Glutamatergic neuron (in vitro differentiated cells): ENCODE measurements at places on chromosomes 2 and 18. TPM values are rescaled to one million over a fixed set of nuclear protein-coding genes. Genes with fewer than 3 reads are reported as not detected.

GPR155 gene
- 51.1 TPM for total RNA-seq

DNA sequence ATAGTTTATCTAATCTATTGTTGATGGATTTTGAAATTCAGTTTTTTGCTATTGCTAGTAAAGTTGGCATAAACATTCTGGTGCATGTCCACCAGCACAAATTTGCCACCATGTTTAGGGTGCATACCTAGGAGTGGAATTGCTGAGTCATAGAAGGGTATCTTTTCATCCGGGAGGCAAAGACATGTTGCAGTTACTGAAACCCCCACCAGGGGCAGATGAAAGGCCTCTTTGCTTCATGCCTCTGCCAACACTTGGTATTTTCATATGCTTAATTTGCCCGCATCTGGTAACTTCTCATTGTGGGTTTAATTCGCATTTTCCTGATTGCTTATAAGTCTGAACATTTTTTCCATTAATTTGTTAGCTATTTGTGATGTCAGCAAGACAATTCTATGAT lies 8.2 kb downstream of the DCC start:
- DNase-seq = peak; percentile 40

ABCG8 gene
- not detected for total RNA-seq

IL1F10 gene
- total RNA-seq = not detected

- no peak for DNase-seq
Observed at GRCh38 chr2:64839844-64840243, 149.4 kb upstream of the SLC1A4 start.

DNA sequence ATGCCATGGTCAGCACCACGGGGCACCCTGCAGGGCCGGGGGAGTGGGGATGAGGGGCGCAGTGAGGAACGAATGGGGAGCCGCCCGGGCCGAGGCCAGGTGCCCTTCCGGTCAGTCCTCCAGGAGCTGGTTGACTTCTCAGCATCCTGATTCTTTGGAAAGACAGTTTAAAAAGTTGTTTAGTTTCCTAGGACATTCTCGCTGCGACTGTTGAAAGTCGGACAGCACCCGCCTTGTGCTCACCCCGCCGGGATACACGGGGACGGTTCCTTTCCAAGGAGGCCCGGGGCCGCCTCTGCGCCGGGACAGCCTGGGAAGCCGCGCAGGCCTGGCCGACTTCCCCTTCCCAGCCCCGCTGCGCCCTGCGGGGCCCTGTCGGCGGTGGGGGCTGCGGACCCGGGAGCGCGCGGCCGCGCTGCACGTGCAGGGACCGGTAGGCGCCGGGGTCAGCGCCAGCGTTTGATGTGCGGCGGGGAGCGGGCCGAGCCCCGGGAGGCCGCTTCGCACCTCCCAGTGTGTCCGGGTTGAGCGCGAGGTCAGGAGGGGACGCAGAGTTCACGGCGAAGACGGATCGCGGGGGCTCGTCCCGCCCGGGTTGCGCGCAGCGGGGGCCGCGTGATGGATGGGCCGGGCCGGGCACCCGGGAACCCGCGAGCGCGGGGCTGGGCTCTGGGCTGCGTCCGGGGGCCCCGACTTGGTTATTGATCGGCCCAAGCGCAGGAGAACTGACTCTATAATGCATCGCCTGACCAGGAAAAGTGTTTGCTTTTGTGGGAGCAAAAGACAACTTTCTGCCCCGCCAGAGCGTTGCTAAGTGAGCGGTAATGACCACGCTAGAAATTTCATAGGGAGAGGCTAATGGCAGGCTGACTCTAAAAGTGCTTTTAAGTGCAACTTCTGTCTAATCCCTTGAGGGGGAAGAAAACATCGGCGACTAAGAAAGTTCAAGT lies 28.0 kb upstream of the SMIM21 start:
- DNase-seq = peak; percentile 36

- DNase-seq = no peak
Observed at GRCh38 chr18:35387152-35387571, 10.0 kb upstream of the ZNF396 start.

DNA sequence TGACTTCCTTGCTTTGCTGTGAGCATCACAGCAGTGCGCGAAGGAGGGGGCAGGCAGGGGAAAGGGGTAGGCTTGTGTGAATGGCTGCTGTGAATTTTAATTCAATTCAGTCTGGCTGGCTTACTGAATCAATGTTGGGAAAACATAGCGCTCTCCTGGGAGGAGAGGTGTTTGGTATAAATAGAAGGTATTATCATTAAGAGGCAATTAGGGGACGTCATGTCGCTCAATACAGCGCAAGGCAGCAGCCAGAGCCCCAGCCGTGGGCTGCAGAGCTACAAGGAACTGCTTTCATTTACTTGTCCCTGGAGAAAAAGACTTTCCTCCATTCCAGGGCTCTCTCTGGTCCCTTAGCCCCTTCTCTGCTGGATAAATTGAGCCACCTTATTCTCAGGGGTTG lies 181.4 kb upstream of the MSH6 start:
- peak; percentile 51 for DNase-seq

DNA sequence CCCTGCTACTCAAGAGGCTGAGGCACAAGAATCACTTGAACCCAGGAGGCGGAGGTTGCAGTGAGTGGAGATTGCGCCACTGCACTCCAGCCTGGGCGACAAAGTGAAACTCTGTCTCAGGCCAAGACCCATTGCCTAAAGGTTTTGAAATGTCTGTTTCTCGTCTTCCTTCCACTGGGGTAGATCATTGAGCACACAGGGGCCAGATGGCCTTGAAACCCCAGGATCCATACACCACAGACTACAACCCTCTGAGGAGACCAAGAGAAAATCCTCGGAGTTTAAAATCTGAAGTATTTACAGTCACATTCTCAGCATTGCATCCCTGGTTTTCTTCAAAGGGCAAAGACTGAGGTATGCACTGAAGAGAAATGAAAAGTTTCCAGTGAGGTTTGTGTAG lies 7.1 kb upstream of the EPAS1 start:
- DNase-seq = no peak

DNA sequence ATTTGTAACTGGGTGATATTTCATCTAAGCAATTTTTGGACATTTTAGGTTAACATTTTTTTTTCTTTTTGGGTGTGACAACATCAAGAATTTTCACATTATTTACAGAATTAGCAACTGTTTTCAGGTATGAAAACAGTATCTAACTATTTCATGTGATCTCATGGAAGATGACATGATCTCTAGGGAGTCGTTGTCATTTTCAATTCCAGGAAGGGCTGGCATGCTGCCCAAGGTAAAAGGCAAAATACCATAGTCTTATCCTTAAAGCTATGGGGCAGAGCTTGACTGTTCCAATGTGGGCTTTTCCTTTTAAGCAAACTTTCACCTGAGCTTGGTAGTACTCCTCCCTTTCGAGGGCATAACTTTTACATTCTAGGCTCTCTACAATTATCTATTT lies 443.7 kb downstream of the DSEL start:
- no peak for DNase-seq

MDH1B gene
- 0.98 TPM for total RNA-seq

REL gene
- total RNA-seq = 2.1 TPM

- no peak for DNase-seq
Observed at GRCh38 chr2:68089961-68090360, 27.2 kb upstream of the C1D start.

DNA sequence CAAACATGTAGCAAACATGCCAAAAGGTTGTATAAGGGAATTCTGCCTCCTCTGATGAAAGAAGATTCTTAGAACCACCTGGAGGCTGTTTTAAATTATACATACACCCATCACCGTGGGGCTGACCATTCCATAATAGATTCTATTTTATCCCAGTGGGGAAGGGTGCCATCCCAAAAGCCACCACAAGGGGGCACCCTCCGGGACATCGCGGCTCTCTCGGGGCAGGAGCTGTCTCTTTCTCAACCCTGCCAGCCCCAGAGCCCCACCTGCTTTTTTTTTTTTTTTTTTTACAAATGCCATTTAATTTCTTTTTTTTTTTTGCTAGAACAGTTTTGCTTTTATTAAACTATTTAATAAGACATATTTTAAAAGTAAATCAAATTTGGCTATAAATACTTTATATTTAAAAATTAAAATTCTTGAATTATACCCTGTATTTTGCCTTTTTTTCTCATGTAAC lies 8.6 kb upstream of the MTCL1 start:
- DNase-seq = peak; percentile 87

REG3A gene
- not detected for total RNA-seq

GRCh38 chr2:241801611-241802420 lies 7.2 kb upstream of the NEU4 start:
- DNase-seq = peak; percentile 29

PDE1A gene
- total RNA-seq = 4.2 TPM

DNA sequence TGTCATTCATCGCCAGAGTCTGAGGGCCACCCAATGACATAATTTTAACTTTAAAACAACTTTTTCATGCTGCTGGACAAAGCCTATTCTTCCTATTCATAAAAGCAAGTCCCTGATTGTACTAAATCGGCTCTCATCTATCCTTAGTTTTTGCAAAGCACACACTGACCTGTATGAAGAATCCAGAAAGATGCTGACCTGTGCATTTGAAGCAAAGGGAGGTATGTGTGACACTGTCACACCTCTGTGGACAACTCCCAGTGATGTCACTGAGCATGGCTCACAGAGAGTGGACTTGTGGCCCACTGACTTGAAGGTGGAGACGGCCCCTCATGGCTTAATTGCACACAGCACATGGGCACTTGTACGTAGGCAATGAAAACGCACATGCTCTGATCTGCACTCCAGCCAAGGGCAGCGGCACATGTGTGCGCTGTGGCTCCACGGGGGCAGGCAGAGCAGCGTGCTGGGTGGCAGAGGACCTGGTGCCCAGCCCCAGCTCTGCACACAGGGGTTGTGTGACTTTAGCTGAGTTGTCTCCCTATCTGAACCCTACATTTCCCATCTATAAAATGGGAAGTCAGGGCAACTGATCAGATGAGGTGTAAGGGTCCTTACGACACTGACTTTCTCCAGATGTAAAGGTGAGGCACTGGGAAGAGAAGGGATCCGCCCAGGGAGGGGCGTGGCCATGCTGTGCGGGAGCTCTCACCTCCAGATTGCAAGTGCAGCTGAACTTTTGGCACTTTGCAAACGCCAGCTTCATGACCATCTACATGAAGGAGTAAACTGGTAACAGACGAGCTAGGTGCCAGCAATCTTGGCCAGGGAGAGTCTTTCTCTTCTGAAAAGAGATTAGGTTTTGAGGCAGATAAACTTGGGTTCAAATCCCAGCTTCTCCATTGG lies 14.3 kb upstream of the ODC1 start:
- no peak for DNase-seq

RALB gene
- 16.4 TPM for total RNA-seq

- DNase-seq = no peak
Observed at GRCh38 chr2:82857967-82858366, 1601.1 kb downstream of the SUCLG1 start.

SLC9A4 gene
- total RNA-seq = 0.12 TPM

LHCGR gene
- not detected for total RNA-seq

DNA sequence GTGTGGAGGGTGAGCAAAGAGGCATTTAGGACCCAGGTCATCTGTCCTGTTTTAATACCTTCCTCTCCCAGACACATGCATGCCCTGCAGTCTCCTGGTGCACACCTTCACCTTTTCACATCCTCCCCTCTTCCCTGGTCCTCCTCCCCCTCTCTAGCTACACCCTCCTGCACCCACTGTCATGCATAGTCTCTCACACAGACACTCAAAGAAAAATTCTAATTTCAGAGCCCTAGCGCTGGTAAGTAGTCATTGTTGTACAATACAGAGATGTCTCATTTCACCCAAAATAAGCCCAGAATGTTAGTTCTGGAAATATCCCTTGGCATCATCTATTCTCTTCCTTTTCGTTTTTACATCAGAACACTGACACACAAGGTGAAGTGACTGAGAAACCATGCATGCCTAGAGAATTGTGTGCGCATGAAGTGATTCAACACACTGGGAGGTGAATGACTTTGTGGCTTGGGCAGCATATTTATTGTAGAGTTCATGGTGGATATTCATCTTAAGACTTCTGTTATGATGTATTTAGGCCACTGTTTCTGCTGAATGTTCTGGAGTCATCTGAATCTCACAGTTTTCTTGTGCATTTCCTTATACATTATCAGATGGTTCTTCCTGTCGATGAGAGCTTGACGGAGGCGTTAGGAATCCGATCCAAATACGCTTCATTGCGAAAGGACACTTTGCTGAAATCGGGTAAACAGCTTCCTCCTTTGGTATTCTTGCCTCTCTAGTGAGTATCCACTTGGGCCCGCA lies 69.9 kb downstream of the COA5 start:
- DNase-seq = no peak

GRCh38 chr2:189783451-189783926 lies 650 bp downstream of the ORMDL1 start:
- DNase-seq = no peak

GRCh38 chr18:35619941-35620340 lies 38.4 kb downstream of the GALNT1 start:
- DNase-seq = no peak

CELF4 gene
- 38.4 TPM for total RNA-seq

SDC1 gene
- 0.93 TPM for total RNA-seq

GRCh38 chr2:160209516-160209856 lies 9.4 kb upstream of the ITGB6 start:
- DNase-seq = no peak

C2orf80 gene
- total RNA-seq = not detected

FAM161A gene
- total RNA-seq = 13.4 TPM

CSRNP3 gene
- total RNA-seq = 23.0 TPM

GRCh38 chr2:190405070-190405469 lies 3.1 kb upstream of the MFSD6 start:
- DNase-seq = no peak

REEP1 gene
- 167 TPM for total RNA-seq

- no peak for DNase-seq
Observed at GRCh38 chr2:140842110-140842509, 1288.7 kb downstream of the LRP1B start.

GRCh38 chr2:143504397-143504796 lies 375.2 kb downstream of the ARHGAP15 start:
- no peak for DNase-seq

DNA sequence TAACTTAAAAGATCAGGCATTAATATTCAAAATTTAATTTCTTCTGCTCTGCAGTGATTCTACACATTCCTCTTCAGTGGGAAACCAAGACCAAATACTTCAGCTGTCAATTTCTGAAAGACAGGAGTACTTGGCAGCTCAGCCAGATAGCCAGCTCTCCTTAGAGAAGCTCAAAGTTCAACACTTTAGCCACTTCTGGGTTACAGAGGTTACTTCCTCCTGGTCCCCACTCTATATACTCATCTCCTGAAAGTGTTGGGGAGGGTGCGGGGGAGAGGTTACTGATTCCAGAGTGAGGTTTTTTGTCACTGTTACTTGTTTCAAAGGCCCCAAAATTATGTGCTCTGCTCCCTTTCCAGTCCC lies 4.1 kb downstream of the CYTIP start:
- no peak for DNase-seq

GRCh38 chr18:71106701-71107100 lies 817.9 kb downstream of the SOCS6 start:
- DNase-seq = no peak

HOXD4 gene
- not detected for total RNA-seq

NGEF gene
- 7.2 TPM for total RNA-seq

RUFY4 gene
- not detected for total RNA-seq

DNA sequence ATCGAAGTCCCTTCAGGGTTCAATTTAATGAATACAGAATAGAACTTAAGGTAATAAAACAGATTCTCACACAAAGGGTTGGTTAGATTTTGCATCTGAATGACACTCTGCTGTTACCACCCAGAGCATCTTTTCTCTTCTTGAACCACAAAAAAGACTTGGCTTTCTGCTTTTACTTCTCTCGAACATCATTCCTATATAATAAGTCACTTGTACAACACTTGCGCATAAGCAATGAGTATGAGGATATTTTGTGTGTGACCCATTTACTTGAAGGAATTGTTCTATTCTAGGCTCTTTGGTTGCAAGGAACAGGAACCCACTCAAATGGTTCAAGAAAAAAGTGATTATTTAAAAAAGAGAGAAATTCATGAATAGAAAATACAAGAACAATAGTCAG lies 126.2 kb downstream of the NUP35 start:
- no peak for DNase-seq

OTX1 gene
- 0.15 TPM for total RNA-seq

- DNase-seq = no peak
Observed at GRCh38 chr2:148511883-148512282, 132.7 kb upstream of the EPC2 start.
